Suprapubic skin (tissue), 4 donors: ENCODE measurements at places on chromosomes 12 and 14.

GRCh38 chr14:22155571-22155970, 433.5 kb downstream of the DAD1 start:
- DNase-seq = no peak

DNA sequence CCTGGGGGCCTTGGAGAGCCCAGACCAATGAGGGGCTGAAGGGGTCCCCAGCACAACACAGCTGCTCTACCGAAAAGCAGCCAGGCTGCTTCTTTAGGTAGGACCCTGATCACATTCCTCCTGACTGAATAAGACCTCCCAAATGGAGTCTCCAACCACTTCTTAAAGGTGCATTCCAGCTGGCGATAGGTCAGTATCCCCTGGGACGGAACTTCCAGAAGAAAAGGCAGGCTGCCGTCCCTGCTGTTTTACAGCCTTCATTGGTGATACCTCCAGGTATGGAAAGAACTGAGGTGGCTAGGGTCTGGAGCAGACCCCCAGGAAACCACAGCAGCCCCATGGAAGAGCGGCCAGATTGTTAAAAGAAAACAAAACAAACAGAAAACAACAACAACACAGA, 340.6 kb downstream of the BTG1 start:
- DNase-seq = no peak

DNA sequence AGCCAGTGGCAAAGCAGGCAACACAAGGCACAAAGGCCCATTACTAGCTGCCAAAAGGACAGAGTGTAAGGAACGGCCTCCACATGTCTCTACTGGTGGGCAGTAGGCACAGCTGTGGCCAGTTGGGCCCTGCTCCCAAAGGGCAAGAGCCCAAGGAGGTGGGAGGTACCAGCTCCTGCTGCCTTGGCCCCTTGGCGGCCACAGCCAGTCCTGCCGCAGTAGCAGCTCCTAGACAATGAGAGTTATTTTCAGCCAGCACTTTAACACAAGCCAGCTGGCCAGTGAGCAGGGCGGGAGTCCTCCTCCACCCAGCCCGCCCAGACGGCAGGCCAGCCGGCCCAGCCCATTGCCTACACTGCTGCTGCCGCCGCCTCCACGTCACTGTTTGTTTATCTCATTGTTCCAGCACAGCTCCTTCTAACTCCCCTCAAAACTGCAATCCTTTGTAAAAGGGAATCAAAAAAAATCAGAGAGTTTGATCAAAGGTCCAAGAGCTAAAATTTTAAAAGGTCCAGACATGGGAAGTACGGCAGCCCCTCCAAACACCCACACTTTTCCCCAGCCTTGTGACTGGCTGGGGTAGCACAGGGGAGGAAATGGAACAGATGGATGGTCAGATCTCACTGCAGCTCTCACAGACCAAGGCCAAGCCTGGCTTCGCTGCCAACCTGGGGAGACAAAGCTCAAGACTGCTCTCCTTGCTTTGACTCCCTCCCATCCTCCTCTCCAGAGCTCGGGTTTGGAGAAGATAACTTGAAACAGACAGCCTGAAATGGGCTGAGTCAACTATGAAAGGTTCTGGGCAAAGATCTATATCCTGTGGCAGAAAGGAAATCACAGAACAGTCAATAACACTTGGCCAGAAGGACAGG, 33.5 kb downstream of the FMNL3 start:
- DNase-seq = peak; percentile 93

- DNase-seq = no peak
Observed at GRCh38 chr12:33514893-33515292, 75.3 kb upstream of the SYT10 start.

DNA sequence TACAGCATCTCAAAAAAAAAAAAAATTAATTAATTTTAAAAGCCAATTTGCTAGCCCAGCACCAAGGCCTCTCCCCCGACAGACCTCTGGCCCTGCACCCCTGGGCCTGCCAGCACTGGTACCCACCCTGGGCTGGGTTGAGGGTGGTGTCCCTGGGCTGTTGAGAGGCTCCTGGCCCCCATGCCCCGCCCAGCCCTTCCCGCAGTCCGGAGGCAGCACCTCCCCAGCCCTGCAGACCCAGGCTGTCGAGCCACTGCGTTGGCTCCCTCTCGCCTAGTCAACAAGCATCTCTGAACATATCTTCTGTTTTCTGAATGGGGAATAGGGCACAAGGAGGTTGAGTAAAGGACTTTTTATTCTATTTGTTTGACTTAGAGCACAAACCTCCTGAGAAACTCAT, 87.1 kb downstream of the FBXL14 start:
- DNase-seq = no peak
